Posterior cingulate gyrus (tissue), 11 donors: ENCODE measurements at places on chromosomes 13 and 19.

DNA sequence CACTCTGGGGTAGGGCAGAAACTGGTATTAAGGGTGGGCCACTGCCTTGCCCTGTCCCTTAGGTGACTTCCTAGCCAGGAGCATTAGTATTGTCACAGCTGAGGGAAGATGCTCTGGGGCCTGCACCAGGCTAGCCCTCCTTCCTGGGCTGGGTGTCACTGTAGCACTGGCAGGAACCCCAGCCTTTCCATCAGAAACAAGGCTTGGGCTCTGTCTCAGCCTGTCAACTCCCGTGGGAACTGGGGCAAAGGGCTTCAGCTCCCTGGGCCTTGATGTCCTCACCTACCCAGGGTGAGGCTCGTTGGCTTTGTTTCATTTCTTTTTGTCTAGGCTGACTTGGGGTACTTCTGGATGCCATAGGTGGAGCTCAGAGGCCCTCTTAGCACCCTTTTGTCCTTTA is 18.0 kb downstream of the PAF1 start:
- DNase-seq = no peak

DNA sequence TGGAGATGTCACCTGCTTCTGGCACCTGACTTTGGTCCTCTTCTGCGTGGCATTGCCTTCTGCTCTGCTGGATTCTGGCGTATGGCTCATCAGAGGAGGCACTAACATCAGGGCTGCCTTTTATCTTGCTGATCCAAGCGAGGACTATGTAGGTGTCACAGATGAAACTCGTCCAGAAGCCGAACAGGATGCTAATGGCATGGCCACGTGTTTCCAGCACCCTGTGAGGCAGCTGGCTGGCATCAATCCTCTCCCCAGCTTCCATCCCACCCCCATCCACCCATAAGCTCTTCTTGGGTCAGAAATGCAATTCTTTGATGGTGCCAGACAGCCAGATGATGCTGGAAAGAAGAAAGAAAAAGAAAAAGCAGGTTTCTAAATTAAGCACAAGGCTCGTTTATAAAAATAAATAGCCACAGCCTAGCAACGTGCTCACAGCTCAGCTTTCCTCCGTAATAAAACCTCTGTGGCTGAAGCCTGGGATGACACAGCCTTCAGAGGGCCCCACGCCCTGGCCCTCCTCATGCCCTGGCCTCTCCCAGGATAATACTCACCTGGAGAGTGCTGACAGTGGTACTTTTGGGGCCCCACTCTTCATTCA is 212.9 kb upstream of the SERP2 start:
- DNase-seq = no peak

DNA sequence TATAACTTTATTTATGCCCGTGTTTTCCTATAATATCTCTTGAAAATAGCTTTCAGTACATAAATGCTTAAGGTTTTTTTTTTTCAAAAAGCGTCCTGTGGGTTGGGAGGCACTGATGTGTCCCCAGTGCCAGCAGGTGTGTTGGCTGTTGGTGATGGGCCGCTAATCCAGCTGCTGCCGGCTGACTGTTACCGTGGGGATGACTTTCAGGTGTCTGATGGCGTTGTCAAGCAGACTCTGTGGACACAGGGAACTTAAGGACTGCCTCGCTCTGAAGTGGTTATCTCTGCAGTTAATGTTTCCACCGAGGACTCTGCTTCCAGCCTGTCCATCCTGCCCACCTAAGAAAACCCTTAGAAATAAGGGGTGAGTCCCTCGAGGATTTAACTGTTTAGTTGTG is 94.5 kb downstream of the ANKRD10 start:
- no peak for DNase-seq

GRCh38 chr13:42022796-42023493 is 25.5 kb upstream of the DGKH start:
- no peak for DNase-seq

DNA sequence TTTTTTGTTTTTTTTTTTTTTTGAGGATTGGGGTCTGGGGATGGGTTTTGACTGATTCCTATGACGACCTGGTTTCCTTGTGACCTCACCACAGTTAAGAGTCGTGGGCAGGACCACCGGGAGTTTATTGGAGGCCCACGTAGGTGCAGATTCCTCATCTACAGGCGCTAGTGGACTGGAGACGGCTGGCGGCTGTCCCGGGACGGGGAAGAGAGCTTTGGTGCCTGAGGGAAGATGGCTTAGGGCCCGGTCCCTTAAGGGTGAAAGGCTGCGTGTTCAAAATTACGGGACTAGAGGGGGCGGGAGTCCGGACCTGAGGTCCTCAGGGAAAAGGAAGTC is 682 bp upstream of the TEAD2 start:
- DNase-seq = no peak

DNA sequence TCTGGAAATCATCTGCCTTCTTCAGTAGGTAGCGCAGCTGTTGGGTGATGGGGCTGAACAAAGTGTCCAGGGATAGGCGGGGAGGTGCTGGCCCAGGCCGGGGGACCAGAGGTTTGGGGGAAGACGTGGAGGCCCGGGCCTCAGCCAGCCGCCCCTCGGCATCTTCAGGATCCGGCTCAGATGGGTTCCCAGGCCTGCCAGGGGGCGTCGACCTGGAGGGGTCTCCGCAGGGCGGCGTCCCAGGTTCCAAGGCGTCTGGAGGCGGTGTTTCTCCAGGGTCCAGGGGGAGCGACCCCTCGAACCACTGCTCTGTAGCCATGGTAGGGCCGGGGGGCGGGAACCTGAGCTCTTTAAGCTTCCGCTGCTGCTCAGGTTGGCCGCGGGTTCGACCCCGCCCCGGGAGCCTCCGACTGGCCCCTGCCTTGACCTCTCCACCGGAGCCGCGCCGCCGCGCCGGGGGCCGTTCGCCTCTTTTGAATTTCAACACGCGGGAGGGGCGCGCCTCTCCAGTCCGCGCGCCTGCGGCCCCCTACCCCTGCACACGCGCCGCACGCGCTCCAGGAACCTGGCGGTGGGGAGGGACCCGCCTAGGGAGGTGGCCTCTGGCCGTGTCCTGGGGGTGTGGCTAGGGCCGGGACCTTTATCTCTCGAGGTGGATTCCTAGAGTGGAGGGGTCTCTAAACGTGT is at the start of gene C19orf67:
Gene C19orf67 (minus strand): TSS at position 475 of the 687 bp plus-strand sequence. CDS start 156 bp downstream, at position 319.
- DNase-seq = no peak

GRCh38 chr13:31081316-31081715 is 80.4 kb downstream of the HSPH1 start:
- DNase-seq = no peak

- DNase-seq = no peak
Observed at GRCh38 chr13:93534181-93534700, 307.6 kb downstream of the GPC6 start.

DNA sequence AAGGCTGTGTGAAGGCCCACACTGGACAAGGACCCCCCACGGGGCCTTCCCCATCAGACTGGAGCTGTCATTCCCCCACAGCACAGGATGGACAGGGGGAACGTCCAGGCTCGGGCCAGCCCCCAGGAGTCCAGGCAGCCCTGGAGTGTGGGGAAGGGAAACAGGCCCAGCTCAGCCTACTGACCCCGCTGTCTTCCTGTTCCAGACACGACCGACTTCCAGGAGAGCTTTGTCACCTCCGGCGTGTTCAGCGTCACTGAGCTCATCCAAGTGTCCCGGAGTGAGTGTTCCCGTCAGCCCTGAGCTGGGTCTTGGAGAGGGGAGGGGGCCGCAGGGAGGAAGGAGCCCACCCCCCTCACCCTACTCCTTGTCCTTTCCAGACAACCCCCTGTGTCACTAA is 47.0 kb downstream of the SMIM24 start:
- DNase-seq = no peak

DNA sequence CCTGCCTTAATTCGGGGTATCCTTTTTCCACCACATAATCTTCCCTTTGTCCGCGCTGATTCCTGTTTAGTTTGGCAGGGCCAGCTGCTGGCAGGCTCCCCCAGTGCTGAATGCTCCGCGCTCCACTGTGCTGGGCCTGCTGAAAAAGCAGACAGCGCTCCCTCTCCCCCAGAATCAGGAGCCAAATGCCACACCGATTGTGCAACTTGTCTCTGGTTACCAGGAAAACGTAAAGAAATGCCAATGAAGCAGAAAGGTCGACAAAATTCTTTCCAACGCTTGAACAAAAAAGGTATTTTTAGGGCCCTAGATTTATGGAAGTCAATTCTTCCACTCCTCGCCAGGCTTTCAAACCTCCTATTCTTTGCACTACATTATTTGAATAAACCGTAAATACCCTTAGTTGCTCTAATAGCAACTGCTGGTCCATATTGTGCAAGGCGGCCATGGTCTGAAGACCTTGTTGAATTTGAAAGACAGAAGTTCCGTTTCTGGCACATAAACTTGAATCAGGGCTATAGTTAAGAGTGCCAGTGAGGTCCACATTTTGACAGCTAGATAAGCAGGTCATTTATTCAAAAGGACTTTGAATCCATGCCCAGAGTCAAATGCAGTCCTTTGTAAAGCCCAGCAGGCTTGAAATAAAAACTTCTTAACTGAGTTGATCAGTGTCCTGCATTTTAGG is 206.7 kb upstream of the RFC3 start:
- DNase-seq = peak; percentile 61

DNA sequence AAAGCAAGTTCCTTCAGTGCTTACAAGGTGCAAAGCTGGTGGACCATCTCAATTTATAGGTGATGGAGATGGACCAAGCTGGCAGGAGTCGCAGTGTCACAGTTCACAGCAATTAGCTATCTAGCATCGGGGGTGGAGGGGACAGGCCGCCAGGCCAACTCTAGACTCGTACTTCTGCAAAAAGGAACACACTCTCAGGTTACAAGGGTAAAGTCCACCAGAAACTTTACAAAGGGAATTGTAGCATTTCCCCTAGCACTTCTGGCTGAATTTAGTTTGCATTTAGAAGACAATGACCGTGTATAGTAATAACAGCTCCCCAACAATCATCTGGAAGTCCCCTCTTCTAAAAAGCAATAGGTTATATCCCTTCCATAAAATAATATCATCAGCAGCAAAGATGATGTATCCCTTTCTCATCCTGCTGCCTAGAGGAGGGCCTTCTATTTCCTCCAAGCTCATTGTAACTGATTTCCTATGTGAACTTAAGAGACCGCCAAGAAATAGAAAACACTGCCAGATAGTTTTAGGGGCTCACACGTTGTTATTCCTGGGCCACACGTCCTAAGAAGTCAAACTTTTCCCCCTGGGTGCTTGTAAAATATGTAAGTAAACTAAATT is 8.5 kb upstream of the DOCK9 start:
- no peak for DNase-seq

- no peak for DNase-seq
Observed at GRCh38 chr19:56116606-56117005, 4.5 kb downstream of the ZNF787 start.

DNA sequence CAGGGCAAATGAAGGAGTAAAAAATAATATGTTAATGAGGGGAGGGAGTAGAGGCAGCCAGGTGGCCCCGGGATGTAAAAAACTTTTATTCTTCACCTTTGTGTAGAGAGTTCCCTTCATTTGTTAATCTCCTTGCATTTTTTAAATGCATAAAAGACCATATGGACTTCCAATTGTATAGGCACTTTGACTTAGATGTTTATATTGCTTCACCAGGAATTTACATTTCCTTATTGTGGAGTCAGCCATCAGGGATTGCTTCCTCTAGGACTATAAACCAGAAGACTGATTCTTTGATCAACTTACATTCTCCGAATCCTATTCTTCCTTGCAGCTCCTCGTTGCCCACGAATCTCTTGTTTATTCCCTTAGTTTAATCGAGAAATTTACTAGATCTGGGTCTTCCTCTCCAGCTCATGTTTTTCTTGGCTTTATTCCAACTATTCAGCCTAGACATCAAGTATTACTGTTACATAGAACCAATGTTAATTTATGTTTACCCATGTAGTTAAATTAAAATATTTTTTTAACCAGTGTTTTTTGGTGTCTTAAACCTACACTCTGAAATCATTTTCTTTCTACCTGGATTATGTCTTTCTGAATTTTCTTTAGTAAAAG is 1187.0 kb upstream of the SLC10A2 start:
- no peak for DNase-seq

DNA sequence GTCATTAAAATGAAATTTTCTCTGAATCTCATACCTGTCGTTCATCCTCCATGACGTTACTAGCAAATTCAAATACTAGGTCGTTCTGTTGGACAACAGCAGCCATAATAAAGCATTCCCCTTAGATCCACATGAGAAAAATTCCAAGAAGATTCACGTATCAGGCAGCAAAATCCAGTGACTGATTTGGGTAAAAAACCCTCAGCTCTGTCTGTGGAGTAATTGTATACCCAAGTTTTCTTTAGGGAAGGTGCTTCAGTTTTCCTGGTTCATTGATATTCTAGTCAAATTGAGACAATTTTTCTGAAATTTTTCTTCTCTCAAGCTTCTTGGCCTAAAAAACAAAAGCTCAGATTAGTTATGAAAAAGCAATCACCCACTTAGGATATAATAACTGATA is 37.2 kb downstream of the ELF1 start:
- no peak for DNase-seq

DNA sequence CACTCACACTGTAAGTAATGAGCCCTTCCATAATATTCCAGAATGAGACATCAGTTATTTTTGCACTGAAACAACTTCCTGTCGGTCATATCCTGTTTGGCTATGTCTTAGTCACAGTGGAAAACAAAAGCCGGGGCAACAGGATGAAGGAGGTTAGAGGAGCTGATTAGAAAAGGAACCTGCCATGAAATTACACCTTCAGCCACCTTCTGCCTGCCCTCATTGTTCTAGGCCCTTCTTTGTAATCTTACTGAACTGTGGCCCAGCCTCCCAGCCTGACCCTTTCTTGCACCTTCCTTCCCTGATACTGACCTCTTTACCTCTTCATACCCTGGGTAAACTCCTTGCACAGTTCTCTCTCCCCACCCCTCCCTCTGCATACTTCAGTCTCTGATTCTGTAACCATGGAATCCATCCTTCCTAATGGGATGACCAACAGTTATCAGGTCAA is 67.3 kb downstream of the DOCK9 start:
- no peak for DNase-seq
